ENCODE measurements at places on chromosomes 2 and 18. TPM values are rescaled to one million over a fixed set of nuclear protein-coding genes. Genes with fewer than 3 reads are reported as not detected.

DNA sequence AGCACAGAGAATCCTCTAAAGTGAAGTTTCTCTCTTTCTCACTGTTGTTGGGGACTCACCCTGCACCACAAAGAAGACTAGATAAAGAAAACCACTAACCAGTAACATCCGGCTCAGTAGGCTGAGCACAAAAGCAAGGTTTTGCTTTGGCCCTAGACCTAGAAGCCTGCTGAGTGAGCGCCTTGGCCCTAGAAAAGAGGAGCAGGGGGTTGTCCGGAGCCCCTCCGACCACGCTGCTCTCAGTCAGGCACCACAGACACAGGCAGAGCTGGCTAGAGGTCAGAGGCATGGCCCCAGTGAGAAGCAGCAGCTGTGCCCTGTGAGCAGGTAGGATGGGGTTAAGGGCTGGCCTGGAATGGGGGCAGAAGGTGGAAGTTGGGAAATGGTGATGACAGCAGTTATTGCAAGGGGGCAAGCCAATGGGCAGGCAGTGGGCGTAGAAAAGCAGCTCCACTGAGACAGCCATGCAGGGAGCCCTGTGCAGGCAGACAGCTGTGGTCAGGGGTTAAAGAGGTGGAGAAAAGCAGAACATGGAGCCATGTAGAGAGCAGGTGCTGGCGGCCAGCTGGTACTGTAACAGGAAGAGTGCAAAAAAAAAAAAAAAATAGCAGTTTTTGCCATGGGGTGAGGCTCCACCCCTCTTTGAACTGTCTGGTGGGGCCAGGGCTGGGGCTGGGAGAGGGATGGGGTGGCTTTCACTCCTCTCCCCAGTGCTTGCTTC, 36.9 kb upstream of the SLC14A1 start:
- DNase-seq, result no peak
- H3K4me3 ChIP-seq, result no peak overlapping the region
- peaks cover 4% of the 10 kb centered on the region for H3K27me3 ChIP-seq
- no peak overlapping the region for H3K27ac ChIP-seq
- no peaks in the 10 kb centered on the region for H3K4me1 ChIP-seq

The KIF1A gene
- 0.27 TPM for total RNA-seq

The IL36RN gene
- not detected for total RNA-seq

- no peak overlapping the region for H3K4me3 ChIP-seq
- H3K27ac ChIP-seq, result no peak overlapping the region
- no peak for DNase-seq
- no peaks in the 10 kb centered on the region for H3K36me3 ChIP-seq
- H3K4me1 ChIP-seq, result peaks cover 24% of the 10 kb centered on the region
Observed at GRCh38 chr2:209471037-209471436, 47.2 kb downstream of the MAP2 start.

DNA sequence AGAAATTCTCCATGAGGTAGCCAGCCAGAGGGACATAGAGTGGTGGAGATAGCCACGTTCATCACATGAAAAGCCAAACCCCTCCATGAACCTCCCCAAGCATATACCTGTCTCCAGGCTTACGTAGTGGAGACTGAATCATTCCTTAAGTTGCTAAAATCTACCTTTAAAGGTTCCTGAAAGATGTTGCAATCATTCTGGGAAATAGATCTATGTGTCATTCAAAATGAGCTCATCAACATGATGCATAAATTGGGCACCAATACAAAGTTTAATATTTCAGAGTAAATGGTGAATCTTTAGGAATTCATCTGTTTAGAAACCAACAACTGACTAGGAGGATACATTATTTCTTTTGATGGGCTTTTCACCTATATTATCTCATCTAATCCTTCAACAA, 362.6 kb upstream of the ID2 start:
- no peaks in the 10 kb centered on the region for H3K36me3 ChIP-seq
- DNase-seq, result no peak
- peaks cover 7% of the 10 kb centered on the region for H3K4me1 ChIP-seq
- no peak overlapping the region for H3K4me3 ChIP-seq
- no peak overlapping the region for H3K27ac ChIP-seq

DNA sequence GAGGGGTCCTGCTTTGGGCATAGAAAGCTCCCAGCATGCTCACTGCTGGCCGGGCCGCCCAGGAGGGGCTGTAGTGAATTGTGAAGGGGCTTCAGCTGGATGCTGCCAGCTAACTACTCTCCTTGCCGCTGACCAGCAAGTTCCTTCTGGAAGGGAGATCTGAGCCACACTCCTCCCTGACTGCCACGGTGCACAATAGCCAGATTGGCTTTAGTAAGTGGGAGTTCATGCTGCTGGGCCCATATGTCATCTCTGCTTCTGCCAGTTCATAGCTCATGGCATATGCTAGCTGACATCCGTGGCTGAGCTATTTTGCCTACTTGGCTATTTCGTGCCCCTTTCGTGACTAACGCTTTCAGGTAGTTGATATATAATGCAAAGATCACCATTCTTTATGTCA, 51.6 kb upstream of the ROCK2 start:
- no peak overlapping the region for H3K4me3 ChIP-seq
- H3K36me3 ChIP-seq, result no peaks in the 10 kb centered on the region
- no peak for DNase-seq
- H3K4me1 ChIP-seq, result 0 out of 2 replicates have a peak, but pooled peaks cover 3% of the 10 kb centered on the region
- no peaks in the 10 kb centered on the region for H3K27me3 ChIP-seq
- H3K27ac ChIP-seq, result no peak overlapping the region

The CCDC141 gene
- 0.30 TPM for total RNA-seq

The ERBB4 gene
- 0.10 TPM for total RNA-seq
